Fibroblast of upper back skin (primary cell): ENCODE measurements at places on chromosomes 3 and 15.

DNA sequence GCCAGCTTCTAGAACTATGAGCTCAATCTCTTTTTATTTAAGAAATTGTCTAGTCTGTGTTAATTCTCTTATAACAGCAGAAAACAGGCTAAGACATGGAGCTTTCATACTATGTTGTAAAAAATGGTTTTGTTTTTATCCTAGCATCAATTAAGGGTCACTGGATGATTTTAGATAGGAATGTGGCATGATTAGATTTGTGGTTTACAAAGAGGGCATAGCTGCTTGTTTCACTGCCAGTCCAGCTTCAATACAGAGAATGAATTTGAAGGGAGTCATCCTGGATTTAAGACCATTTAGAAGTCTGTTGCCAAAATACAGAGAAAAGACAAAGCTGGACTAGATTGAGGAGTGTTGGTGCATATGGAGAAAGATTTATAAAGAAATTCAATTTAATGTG lies 532.6 kb upstream of the CCDC54 start:
- DNase-seq: no peak

DNA sequence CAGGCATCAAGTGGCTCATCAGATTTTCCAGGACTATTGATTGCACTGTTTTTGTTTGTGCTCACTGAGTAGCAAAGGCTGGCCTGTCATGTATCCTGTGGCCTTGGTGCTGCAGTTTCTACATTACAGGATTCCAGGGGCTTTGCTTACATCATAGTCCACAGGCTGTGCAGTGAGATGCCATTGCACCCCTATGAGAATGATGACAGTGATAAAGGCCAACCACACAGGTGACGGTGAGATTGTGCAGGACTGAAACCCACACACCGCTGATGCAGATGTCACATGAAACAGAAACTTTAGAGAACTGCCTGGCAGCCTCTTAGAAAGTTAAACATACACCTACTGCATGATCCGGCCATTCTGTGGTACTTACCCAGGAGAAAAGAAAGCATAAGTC lies 195.0 kb upstream of the UBE3A start:
- no peak for DNase-seq

- no peak for DNase-seq
Observed at GRCh38 chr15:75570126-75570845, 8.8 kb downstream of the PTPN9 start.

DNA sequence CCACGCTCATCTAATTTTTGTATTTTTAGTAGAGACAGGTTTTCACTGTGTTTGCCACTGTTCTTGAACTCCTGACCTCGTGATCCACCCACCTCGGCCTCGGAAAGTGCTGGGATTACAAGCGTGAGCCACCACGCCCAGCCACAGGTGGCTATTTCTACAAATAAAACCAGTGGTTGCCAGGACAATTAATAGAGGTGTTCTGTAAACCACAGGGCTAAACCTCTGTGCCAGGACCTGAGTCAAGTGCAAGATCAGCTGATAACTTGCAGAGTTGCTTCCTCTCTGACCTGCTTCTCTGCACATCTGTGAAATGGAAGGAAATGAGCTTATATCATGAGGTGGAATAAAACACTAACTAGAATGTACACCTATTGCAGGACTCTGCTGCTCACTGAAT lies 72.8 kb downstream of the CD200R1L start:
- DNase-seq: no peak

- DNase-seq: peak; percentile 60
Observed at GRCh38 chr3:87350367-87351199, 74.2 kb upstream of the POU1F1 start.

DNA sequence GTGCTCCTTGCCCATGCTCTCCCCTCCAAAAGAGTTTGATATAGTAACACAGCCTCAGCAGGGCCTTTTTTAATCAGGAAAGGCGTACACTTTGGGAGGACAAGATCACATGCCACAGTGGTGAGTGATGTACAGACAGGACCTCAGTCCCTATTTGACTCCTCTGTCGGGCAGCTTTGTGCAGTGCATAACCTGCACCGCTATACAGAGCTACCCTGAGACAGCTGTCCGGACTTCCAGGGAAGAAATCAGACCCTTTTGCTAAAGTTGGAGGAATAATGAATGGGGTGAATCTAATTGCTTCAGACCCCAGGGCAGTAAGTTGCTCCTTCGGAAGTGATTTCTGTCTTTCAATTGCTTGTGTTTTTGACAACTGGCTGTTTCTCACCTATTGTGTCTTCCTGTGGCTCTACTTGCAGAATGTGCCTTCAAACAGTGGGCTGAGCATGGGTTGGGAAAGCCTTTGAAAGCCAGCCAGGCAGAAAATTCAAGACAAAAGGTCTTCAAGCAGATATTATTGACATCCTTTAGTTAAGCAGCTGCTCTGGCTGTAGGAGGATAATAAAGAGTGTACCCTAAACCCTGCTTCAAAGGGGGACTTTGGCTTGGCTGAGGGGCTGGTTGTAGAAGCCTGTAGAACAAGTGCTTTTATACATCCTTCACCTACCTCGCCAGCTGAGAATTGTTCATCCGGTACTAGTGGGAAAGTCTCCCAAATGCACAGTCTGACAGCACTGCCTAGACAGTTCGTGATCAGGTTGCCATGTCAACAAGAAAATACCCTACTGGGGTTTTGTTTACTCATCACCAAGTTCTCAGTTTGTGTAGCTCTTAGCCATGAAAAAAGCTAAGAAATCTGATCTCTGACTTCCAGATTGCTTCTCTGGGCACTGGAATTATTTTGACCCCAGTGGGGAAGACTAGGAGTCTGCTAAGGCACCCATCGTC lies 35.1 kb downstream of the SNTN start:
- no peak for DNase-seq
